Thyroid gland (tissue), 4 donors: ENCODE measurements at places on chromosomes 13 and 19.
A peak's percentile ranks its signal among the peaks of the same experiment; 100 is the strongest.

DNA sequence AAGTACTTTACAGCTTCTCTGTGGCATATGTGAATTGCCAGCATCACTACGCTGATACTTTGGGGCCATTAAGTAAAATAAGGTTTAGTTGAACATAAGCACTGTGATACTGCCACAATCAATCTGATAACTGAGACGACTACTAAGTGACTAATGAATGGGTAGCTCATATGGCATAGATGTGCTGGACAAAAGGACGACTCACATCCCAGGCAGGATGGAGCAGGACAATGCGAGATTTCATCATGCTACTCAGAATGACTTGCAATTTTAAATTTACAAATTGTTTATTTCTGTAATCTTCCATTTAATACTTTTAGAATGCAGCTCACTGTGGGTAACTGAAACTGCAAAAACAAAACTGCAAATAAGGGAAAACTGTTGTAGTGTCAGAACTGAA is 13.6 kb downstream of the CCDC122 start:
- no peak for DNase-seq

DNA sequence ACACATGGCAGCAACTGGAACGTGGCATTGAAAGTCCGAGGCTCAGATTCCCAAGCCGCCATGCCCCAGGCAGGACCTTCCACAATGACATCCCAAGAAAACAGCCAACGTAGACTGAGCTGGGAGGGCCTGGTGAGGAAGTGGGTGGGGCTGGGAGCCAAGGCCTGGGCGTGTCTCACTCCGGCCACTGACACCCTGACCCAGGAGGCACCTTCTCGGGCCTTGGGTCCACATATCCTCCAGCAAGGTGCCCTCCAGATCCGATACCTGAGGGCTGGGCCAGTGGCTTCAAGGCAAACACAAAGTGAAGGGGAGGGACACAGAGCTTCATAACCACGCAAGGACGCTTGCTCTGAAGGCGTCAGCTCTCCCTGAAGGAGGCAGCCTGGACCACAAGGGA is 43.0 kb downstream of the RAB20 start:
- no peak for DNase-seq

GRCh38 chr13:26698392-26699196 is 62.0 kb downstream of the GPR12 start:
- peak; percentile 83 for DNase-seq

DNA sequence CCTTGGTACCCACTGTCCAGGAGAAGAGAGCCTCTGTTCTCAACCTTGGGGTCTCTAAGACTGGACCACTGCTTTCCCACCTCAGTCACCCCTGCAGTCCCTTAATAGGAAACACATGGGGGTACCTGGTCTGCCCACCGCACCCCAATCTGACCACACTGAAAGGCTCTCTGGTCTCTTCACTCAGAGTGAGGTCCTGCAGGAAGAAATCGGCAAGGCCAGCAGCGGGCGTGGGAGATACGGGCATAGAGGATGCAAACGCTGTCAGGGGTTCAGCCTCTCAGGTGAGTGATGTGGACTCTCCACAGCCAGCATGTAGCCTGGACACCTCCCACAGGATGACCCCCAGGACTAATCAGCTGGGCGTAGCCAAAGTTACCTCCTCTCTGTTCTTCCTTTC is 3.5 kb downstream of the SIGLEC9 start:
- no peak for DNase-seq

GRCh38 chr19:3784607-3785450 is 1.4 kb downstream of the MATK start:
- DNase-seq: no peak

GRCh38 chr19:58568453-58569130 is 4.5 kb downstream of the MZF1 start:
- peak; percentile 0 for DNase-seq

DNA sequence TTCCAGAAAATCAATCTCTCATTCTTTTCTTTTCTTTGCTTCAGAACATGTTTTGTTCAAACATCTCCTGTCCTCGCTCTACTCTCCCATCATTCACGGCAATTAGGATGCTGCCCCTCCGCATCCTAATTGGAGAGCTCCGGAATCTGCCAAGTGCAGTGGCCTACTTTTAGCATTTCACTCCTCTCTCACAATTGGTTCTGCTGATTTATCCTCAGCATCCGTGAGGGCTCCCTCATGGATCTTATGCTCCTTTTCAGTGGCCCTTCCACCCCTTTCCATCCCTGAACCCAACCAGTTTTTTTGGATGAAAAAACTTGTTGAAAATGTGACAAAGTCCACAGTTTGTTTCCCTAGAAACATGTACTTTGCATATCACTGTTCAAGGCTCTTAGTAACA is 22.4 kb downstream of the AMER2 start:
- DNase-seq: no peak

DNA sequence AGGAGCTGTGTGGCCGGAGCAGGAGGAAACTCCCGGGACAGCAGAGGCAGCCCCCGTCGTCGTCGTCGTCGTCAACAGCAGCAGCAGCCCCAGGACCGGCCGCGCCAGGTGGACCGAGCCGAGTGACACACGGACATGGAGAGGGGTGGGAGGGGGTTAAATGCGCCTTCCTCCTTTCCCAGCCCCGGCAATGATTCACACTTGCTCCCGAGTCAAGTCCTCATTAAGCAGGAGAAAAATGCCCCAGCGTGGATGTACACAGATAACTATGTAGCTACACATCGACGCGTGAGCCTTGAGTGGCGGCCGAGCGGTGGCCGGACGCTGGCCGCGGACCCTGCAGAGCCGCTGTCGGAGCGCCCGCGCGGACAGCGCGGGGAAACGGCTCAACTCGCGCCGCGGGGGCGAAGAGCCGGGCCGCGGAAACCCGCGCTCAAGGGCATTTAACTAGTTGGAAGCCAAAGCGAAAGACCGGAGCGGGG is 645 bp downstream of the UBL3 start:
- peak; percentile 74 for DNase-seq

- DNase-seq: no peak
Measured at GRCh38 chr13:53783471-53783870, 754.9 kb downstream of the OLFM4 start.

GRCh38 chr13:98564204-98564603 is 12.7 kb downstream of the STK24 start:
- DNase-seq: no peak

- no peak for DNase-seq
Measured at GRCh38 chr19:41535029-41535622, 40.8 kb upstream of the CEACAM21 start.

DNA sequence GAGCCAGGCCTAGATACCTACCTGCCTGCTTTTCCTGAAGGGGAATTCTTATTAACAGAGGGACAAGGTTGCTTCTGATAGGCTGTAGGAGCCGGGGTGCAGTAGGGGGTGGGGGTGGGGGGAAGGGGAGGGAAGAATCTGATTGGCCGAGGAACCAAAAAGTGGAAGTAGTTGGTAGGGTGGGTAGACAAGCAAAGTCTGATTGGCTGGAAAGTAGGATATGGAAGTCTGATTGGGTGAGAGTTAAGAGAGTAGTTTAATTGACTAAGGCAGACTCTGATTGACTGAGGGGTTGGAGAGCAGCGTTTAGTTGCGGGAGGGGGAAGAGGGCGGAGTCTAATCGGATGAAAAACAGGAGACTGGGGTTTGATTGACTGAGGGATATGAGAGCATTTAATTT is 9.4 kb upstream of the CYP4F22 start:
- DNase-seq: no peak

DNA sequence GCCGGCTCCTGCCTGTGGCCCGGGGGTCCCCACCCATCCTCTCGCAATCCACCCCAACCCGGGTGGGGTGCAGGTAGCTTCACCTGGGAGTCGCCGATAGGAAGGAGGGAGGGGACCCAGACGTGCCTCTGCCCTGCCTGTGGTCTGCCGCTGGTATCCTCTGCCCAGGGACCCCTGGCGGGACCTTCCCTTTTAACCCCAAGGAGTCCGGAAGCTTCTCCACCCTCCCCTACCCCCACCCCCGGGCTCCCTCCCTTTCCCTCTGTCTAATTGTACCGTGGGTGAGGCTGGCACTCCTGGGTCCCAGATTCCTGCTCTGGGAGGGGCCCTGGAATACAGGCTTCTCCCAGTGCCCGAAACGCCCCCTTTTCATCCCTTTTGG is at the start of gene KLK10:
KLK10 (minus strand) TSS at position 166 of the 382 bp plus-strand sequence. CDS start 579 bp downstream, outside the sequence.
- DNase-seq: no peak

DNA sequence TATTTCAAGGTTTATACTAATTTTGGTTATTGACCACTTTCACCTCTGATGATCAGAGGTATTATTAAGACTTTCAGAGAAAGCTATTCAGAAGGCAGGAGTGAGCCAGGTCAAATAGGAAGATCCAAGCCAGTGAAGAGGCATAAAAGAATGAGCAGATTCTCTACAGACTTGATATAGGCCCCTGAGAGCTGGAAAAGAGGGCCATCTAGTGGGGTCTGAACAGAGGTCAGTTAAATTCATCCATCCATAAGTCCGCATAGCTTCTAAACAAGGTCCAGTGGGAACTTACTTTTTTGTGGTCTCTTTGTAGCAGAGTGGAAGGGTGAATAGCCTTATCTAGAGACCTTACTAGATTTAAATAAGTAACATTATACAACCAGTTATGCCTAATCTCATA is 126.6 kb upstream of the UFM1 start:
- DNase-seq: no peak

- DNase-seq: no peak
Measured at GRCh38 chr13:113116871-113117271, 5.7 kb upstream of the F10 start.

DNA sequence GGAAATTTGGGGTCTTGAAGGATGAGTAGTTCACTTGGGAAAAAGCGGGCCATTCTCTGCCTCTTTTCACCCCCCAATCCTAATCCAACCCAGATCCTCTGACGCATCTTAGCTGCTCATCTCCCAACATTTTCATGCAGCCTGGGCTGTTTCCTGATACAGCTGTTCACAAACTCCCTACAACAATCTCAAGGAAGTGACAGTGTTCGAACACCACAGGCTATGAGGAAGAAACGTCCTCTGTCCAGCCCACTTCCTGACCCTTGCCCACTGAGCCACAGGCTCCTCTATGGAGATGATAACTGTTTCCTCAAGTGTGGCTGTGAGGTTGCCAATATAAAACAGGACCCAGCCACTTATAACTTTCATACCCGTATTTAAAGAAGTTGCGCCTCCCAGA is 16.2 kb downstream of the LMTK3 start:
- DNase-seq: no peak

GRCh38 chr13:48446464-48446863 is 33.6 kb upstream of the LPAR6 start:
- DNase-seq: no peak

DNA sequence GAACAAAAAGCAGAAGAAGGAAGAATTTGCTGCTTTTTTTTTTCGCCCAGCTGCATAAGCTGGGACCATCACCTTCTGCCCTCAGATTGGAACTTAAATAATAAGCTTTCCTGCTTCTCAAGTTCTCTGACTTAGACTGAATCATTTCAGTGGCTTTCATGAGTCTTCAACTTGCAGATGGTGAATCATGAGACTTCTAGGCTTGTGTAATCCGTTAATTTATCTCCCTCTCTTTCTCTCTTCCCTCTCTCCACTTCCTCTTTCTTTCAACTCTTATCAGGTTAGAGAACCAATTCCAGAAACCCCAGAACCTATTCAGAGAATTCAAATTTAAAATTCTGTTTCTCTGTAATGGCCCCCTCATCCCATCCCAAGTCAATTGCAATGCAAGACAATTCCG is 1153.7 kb downstream of the PCDH9 start:
- no peak for DNase-seq

- no peak for DNase-seq
Measured at GRCh38 chr19:8491574-8491973, 10.9 kb downstream of the PRAM1 start.

GRCh38 chr19:15291089-15291488 is 41.2 kb downstream of the BRD4 start:
- no peak for DNase-seq

- no peak for DNase-seq
Measured at GRCh38 chr19:44745341-44745831, 3.1 kb upstream of the BCL3 start.
